ENCODE measurements at places on chromosomes 1 and 21. TPM values are rescaled to one million over a fixed set of nuclear protein-coding genes. Genes with fewer than 3 reads are reported as not detected.

GRCh38 chr1:173403996-173404395 lies 73.1 kb upstream of the PRDX6 start:
- no peaks in the 10 kb centered on the region for H3K27me3 ChIP-seq
- no peak for DNase-seq
- H3K4me1 ChIP-seq, result no peaks in the 10 kb centered on the region
- H3K36me3 ChIP-seq, result no peaks in the 10 kb centered on the region
- H3K4me3 ChIP-seq, result no peak overlapping the region

- H3K27me3 ChIP-seq, result no peaks in the 10 kb centered on the region
- H3K36me3 ChIP-seq, result no peaks in the 10 kb centered on the region
- peak overlapping the region; percentile 92 for H3K27ac ChIP-seq
Observed at GRCh38 chr1:228737601-228738041, 2.3 kb downstream of the RHOU start.

GRCh38 chr1:230858236-230858820 lies 10.0 kb downstream of the C1orf198 start:
- no peak overlapping the region for H3K4me3 ChIP-seq
- H3K4me1 ChIP-seq, result peaks cover 46% of the 10 kb centered on the region
- H3K27me3 ChIP-seq, result no peaks in the 10 kb centered on the region
- DNase-seq, result no peak

DNA sequence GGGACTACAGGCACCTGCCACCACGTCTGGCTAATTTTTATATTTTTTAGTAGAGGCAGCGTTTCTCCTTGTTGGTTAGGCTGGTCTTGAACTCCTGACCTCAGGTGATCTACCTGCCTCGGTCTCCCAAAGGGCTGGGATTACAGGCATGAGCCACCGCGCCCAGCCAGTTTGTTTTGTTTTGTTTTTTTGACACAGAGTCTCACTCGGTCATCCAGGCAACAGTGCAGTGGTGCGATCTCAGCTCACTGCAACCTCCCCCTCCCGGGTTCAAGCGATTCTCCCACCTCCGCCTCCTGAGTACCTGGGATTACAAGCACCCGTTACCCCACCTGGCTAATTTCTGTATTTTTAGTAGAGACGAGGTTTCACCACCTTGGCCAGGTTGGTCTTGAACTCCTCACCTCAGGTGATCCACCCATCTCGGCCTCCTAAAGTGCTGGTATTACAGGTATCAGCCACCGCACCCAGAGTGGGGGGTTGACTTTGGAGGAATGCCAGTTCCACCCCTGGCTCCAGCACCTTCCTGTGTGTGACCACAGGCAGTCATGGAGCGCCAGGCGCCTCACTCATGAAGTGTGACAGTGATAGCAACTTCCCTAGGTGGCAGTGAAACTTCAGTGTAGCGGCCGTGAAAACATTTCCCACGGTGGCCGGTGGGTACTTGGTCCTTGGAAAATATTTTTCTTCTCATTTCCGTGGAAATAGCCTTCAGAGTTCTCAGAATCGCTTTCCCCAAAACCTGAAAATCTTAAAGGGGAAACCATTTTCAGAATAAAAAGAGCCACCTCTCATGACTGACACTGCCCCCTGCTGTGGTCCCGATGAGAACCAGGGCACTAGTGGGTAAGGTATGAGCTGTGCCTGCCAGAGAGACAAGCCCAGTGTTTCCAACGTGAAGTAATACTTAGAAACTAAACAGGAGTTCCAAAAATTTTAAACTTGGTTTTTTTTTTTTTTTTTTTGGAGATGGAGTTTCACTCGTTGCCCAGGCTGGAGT lies 48.6 kb downstream of the WDR4 start:
- H3K27me3 ChIP-seq, result peaks cover 27% of the 10 kb centered on the region
- no peaks in the 10 kb centered on the region for H3K4me1 ChIP-seq
- no peak overlapping the region for H3K4me3 ChIP-seq
- no peaks in the 10 kb centered on the region for H3K36me3 ChIP-seq
- no peak for DNase-seq

- H3K27me3 ChIP-seq, result no peaks in the 10 kb centered on the region
- H3K4me1 ChIP-seq, result no peaks in the 10 kb centered on the region
- no peaks in the 10 kb centered on the region for H3K36me3 ChIP-seq
Observed at GRCh38 chr1:226308166-226308722, 720 bp downstream of the LIN9 start.

GRCh38 chr1:226482196-226482595 lies 66.4 kb upstream of the STUM start:
- H3K27me3 ChIP-seq, result peaks cover 10% of the 10 kb centered on the region
- no peak overlapping the region for H3K4me3 ChIP-seq
- H3K27ac ChIP-seq, result no peak overlapping the region
- H3K36me3 ChIP-seq, result no peaks in the 10 kb centered on the region
- no peak for DNase-seq

DNA sequence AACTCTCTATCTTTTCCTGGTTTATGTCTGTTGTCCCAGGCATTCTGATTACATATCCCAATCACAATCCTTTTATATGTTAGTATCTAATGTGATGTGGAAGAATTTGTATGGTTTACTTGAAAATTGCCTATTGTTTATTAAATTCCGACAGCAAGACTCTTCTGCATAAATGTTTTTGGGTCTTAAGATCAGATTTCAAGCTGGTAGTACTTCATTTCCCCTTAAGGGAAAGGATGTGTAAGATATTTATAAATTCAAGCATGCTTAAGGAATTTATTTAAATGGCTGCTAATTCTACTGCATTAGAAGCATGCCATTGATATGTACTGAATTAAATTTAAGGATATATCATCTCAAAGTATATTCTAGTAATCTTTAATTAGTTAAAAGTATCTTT lies 20.4 kb upstream of the GPR88 start:
- no peak overlapping the region for H3K27ac ChIP-seq
- no peaks in the 10 kb centered on the region for H3K36me3 ChIP-seq
- no peaks in the 10 kb centered on the region for H3K27me3 ChIP-seq
- H3K4me3 ChIP-seq, result no peak overlapping the region
- H3K4me1 ChIP-seq, result no peaks in the 10 kb centered on the region

- H3K36me3 ChIP-seq, result no peaks in the 10 kb centered on the region
- no peak overlapping the region for H3K27ac ChIP-seq
- no peak for DNase-seq
- H3K27me3 ChIP-seq, result no peaks in the 10 kb centered on the region
- H3K4me1 ChIP-seq, result no peaks in the 10 kb centered on the region
- H3K4me3 ChIP-seq, result no peak overlapping the region
Observed at GRCh38 chr1:25933479-25934365, 27.5 kb upstream of the STMN1 start.

DNA sequence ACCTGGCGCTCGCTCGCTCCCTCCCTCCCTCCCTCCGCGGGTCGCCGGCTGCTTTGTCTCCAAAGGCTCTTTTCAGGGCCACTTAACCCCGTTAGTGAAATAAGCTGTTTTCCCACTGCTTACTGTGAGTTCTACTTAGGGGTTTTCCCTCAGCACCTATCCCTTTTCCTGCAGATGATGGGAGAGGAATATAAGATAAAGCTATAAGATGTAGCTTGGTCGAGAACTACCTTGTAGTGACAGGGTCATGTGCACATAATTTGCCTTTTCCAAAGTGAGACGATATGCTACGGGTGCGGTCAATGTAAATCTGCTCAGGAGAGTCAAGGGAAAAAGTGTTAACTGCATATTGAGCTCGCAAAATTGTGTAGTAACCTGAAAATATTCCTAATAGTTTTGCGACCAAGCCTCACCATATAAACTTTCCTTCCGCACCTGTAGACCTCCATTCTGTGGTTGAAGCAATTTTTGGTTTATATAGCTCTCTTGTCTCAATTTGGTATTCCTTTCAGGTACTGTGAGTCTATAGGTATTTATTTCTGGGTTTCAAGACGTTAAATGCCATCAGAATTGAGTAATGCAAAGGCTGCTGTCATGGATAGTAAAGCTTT lies 55.8 kb upstream of the BOLA1 start:
- DNase-seq, result no peak
- peak overlapping the region; percentile 75 for H3K27ac ChIP-seq
- no peaks in the 10 kb centered on the region for H3K27me3 ChIP-seq
- no peaks in the 10 kb centered on the region for H3K36me3 ChIP-seq
- no peaks in the 10 kb centered on the region for H3K4me1 ChIP-seq

DNA sequence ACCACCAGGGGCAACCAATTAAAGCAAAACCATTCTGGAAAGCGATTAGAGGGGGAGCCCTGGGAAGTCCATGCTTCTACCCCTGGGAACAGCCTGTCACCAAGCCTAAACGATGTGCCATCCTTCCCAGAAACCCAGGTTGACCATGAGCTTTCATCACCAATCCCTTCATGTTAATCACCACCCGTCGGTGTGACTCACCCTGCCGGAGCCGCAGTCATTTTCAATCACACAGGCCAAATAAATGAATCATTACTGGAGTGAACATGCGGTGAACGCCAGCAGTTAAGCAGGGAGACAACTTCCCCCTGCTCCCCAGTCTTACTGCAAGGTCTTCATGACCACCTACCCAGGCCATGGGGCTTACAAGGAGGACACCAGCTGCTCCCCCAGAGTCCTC lies 308.8 kb downstream of the AJAP1 start:
- no peaks in the 10 kb centered on the region for H3K36me3 ChIP-seq
- DNase-seq, result no peak
- H3K27ac ChIP-seq, result no peak overlapping the region
- peaks cover 42% of the 10 kb centered on the region for H3K27me3 ChIP-seq
- no peaks in the 10 kb centered on the region for H3K4me1 ChIP-seq
- no peak overlapping the region for H3K4me3 ChIP-seq

- no peaks in the 10 kb centered on the region for H3K27me3 ChIP-seq
- H3K36me3 ChIP-seq, result no peaks in the 10 kb centered on the region
- DNase-seq, result no peak
- H3K4me1 ChIP-seq, result no peaks in the 10 kb centered on the region
- no peak overlapping the region for H3K4me3 ChIP-seq
Observed at GRCh38 chr1:72827278-72827677, 544.9 kb upstream of the NEGR1 start.

- no peaks in the 10 kb centered on the region for H3K27me3 ChIP-seq
- H3K4me1 ChIP-seq, result no peaks in the 10 kb centered on the region
- no peak for DNase-seq
- peak overlapping the region; percentile 87 for H3K27ac ChIP-seq
- no peak overlapping the region for H3K4me3 ChIP-seq
Observed at GRCh38 chr1:212635141-212635631, 26.6 kb downstream of the ATF3 start.

GRCh38 chr21:36347278-36347961 lies 27.4 kb downstream of the MORC3 start:
- no peak for DNase-seq
- H3K27ac ChIP-seq, result no peak overlapping the region
- no peaks in the 10 kb centered on the region for H3K27me3 ChIP-seq

GRCh38 chr21:28282833-28283232 lies 709.8 kb downstream of the LTN1 start:
- H3K36me3 ChIP-seq, result no peaks in the 10 kb centered on the region
- H3K4me1 ChIP-seq, result no peaks in the 10 kb centered on the region
- DNase-seq, result no peak
- H3K27me3 ChIP-seq, result no peaks in the 10 kb centered on the region

GRCh38 chr21:25571726-25572121 lies 35.6 kb downstream of the MRPL39 start:
- no peaks in the 10 kb centered on the region for H3K36me3 ChIP-seq
- H3K4me1 ChIP-seq, result no peaks in the 10 kb centered on the region
- no peak overlapping the region for H3K27ac ChIP-seq
- DNase-seq, result no peak
- H3K4me3 ChIP-seq, result no peak overlapping the region
- H3K27me3 ChIP-seq, result no peaks in the 10 kb centered on the region

DNA sequence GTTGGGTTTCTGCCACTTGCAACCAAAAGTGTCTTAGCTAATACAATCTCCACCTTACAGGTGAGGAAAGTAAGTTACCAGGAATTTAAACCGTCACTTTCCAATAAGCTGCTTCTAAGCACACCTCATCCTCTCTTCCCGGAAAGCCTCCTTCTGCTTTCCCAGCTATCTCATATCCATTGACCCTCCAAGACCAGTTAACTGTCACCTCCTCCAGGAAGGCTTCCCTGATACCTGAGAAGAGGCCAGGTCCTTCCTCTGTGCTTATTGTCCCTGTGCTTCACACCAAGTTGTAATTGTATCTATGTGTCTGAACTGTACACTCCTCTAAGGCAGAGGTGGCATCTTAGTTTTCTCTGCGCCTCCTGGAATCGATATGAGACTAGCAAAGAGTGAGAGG lies 11.2 kb upstream of the MATN1 start:
- H3K27me3 ChIP-seq, result no peaks in the 10 kb centered on the region
- no peaks in the 10 kb centered on the region for H3K36me3 ChIP-seq
- H3K4me3 ChIP-seq, result no peak overlapping the region
- no peak overlapping the region for H3K27ac ChIP-seq

- no peak overlapping the region for H3K4me3 ChIP-seq
- H3K27me3 ChIP-seq, result no peaks in the 10 kb centered on the region
- H3K27ac ChIP-seq, result no peak overlapping the region
- DNase-seq, result no peak
- H3K36me3 ChIP-seq, result no peaks in the 10 kb centered on the region
Observed at GRCh38 chr1:60425528-60425927, 352.0 kb upstream of the C1orf87 start.

DNA sequence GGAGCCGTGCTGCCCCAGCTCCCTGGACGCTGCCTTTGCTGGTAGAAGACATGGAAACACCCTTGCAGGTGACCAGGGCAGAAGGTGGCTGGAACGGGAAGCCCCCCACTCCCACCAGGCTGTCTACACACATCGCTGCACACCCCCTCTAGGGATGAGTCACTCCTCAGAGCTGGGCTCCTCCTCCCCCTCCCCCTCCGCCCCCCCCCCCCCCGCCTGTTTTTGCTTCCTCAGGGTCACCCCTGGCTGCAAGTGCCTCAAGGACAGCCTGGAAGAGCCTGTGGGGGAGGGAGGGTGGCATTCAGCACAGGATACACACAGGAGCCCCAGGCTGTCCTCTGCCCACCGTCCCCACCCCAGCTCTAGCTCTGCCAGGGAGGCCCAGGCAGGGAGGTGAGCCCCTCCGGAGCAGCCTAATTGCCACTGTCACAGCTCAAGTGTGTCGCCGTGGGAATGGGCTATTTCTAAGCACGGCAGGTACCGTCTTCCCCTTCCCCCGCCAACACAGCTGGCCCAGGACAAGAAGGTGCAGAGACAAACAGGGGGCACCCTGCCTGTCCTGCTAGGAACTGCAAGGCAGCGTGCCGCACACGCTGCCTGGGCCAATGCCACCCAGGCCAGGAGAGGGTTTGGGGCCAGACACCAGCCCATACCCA lies 2.5 kb downstream of the FNDC10 start:
- no peak overlapping the region for H3K4me3 ChIP-seq
- H3K36me3 ChIP-seq, result no peaks in the 10 kb centered on the region
- no peak for DNase-seq
- H3K27me3 ChIP-seq, result peaks cover 5% of the 10 kb centered on the region
- H3K4me1 ChIP-seq, result peaks cover 6% of the 10 kb centered on the region
- no peak overlapping the region for H3K27ac ChIP-seq

GRCh38 chr1:178055093-178055492 lies 38.8 kb upstream of the RASAL2 start:
- no peak overlapping the region for H3K27ac ChIP-seq
- H3K36me3 ChIP-seq, result no peaks in the 10 kb centered on the region
- H3K4me3 ChIP-seq, result no peak overlapping the region

Gene CR1L
- not detected for total RNA-seq

Gene OLFML3
- 51.2 TPM for total RNA-seq

Gene CDC7
- 4.1 TPM for total RNA-seq

Gene RGS1
- 210 TPM for total RNA-seq

Gene CDCA8
- total RNA-seq, result 1.4 TPM

Gene PROK1
- total RNA-seq, result 42.9 TPM
